Activated CD4-positive, alpha-beta memory T cell treated with anti-CD3 and anti-CD28 coated beads, Interleukin-2, amount 10 ng/mL, durations not matched to agents 7 days and 5 days (primary cell): ENCODE measurements at places on chromosomes 2 and 18. TPM values are rescaled to one million over a fixed set of nuclear protein-coding genes. Genes with fewer than 3 reads are reported as not detected.

- no peaks in the 10 kb centered on the region for H3K27me3 ChIP-seq
- DNase-seq = peak; percentile 69
- peak overlapping the region; percentile 91 for H3K4me3 ChIP-seq
- H3K27ac ChIP-seq = peak overlapping the region; percentile 89
Measured at GRCh38 chr2:240586919-240587800, 626 bp downstream of the CAPN10 start.

DNA sequence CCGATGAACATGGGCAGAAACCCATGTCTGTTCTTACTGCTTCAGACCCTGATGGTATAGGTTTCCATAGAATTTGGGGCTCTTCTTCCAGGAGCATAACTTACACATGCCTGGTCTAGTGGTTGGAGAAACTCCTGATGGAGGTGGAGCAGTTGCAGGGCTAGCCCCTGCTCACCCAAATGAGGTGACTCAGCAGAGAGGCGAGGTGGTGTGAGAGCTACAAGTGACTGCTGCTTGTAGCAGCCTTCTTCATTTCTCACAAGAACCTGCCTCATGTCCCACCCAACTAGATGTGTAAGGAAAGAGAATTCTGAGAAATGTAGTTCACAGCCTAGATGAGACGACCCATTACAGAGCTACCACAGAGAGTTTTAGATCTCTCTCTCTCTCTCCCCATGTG lies 105.3 kb downstream of the ZNF407 start:
- H3K36me3 ChIP-seq = no peaks in the 10 kb centered on the region
- H3K27me3 ChIP-seq = no peaks in the 10 kb centered on the region
- DNase-seq = no peak
- no peak overlapping the region for H3K4me3 ChIP-seq

DNA sequence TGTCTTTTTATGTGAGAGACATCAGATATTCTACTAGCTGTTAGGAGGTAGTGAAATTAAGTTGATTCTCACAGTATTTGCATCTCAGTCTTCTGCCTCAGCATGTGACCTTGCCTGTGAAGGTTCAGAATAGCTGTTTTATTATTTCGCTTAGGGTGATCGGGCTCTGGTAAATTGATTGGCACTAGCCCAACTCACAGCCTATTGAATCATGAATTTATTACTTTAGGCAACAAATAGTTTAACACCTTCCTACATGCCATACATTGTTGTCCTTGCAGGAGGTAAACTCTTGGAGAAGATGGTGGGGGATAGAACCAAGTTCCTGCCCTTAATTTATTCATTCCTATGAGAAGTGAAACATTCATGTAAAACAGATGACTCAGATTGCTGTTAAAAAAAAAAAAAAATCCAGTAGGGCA lies 101.9 kb downstream of the GPD2 start:
- H3K4me1 ChIP-seq = peaks cover 12% of the 10 kb centered on the region
- no peak overlapping the region for H3K4me3 ChIP-seq
- no peak overlapping the region for H3K27ac ChIP-seq
- DNase-seq = no peak

DNA sequence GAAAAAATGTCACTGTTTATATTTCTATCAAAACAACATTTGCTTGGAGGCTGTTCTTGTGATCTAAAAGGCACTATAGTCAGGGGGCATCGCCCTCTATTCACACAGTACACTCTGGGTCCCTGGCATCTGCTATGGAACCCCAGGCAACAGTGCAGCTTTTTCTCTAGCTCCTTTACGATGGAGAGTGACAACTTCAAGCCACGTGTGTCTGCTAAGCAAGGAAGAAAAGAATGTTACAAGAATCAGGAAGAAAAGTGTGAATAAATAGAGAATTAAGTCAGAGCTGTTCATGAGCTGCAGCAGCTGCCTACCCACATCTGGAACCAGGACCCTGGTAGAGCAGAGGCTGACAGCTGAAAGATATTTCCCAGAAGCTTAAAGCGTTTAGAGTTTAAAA lies 11.2 kb downstream of the RND3 start:
- no peaks in the 10 kb centered on the region for H3K36me3 ChIP-seq
- no peaks in the 10 kb centered on the region for H3K27me3 ChIP-seq
- no peak for DNase-seq
- no peaks in the 10 kb centered on the region for H3K4me1 ChIP-seq
- H3K27ac ChIP-seq = no peak overlapping the region

- DNase-seq = no peak
- no peak overlapping the region for H3K27ac ChIP-seq
- H3K4me3 ChIP-seq = no peak overlapping the region
- no peaks in the 10 kb centered on the region for H3K36me3 ChIP-seq
Measured at GRCh38 chr2:1306014-1306686, 107.1 kb upstream of the TPO start.

- DNase-seq = no peak
- no peaks in the 10 kb centered on the region for H3K27me3 ChIP-seq
- no peaks in the 10 kb centered on the region for H3K4me1 ChIP-seq
- no peak overlapping the region for H3K4me3 ChIP-seq
- H3K36me3 ChIP-seq = no peaks in the 10 kb centered on the region
Measured at GRCh38 chr2:3751251-3751650, 47.9 kb downstream of the DCDC2C start.

The HJURP gene
- 129 TPM for total RNA-seq

DNA sequence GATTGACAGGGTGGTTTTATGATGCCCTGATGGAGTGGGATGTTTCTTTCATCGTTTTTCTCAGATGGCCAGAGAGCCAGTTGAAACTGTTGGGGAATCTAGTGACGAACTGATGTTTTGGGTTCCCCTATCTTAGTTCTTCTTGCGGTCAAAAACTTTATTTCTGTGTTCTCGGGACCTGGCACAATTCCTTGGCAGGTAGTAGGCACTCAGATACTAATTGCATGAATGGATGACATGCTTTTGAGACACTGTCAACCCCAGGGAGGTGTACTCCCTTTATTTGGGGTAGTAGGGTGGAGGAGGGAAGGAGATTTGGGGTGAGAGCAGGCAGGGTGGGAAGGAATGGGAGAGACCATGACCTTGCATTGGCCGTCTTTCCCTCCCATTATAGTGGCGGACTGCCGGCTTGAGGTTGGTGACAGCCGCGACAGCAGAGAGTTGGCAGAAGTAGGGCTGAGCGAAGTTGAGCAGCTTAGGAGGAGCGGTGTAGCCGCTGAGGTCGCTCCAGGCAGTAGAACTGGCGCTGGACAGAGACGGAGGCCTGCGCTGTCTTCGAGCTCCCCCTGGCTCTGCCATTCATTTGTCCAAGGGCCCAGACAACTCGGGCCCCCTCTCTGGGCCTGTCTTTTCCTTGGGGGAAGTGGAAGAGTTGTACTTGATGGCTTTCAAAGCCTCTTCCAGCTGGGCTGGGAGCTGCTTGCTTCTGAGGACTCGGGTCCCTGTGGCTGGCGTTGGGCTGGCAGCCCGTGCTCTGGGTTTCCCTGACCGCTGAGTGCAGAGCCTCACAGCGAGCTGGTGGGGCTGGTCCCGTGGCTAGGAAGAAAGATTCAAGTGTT lies 2.6 kb downstream of the TET3 start:
- peaks cover 57% of the 10 kb centered on the region for H3K4me1 ChIP-seq
- peak overlapping the region; percentile 81 for H3K27ac ChIP-seq
- peaks cover 12% of the 10 kb centered on the region for H3K27me3 ChIP-seq
- peak; percentile 55 for DNase-seq
- H3K4me3 ChIP-seq = peak overlapping the region; percentile 71

DNA sequence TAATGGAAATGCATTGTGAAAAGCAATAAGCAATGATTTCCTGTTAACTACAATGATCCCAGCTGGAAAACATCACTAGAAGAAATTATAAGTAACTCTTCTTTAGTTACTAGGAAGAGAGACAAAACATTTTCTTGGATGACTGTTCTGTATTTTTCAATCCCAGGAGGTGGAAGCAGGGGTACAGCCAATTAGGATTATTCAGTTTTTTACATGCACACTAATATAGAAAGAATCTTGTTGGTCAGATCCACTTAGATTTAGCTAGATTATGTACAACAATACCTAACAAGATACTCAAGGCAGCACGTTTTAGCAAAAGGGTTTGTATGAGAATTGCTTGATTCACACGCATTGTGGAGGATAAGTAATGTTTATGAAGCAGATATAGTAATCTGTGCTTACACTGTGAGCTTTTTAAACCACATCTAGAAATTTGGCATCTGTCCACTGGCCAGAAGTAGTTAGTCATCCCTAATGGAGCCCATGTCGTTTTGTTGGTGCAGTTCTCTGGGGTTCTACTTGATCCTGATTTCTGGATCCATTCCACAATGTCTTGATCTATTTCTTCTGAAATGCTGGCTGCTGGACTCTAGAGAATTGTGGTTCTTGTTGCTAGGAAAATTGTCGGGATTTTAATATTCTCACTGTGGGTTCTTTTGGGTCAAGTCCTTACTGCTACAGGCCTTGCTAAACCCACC lies 199.7 kb downstream of the ADCYAP1 start:
- no peak for DNase-seq
- no peaks in the 10 kb centered on the region for H3K4me1 ChIP-seq
- H3K27ac ChIP-seq = no peak overlapping the region
- no peaks in the 10 kb centered on the region for H3K27me3 ChIP-seq

DNA sequence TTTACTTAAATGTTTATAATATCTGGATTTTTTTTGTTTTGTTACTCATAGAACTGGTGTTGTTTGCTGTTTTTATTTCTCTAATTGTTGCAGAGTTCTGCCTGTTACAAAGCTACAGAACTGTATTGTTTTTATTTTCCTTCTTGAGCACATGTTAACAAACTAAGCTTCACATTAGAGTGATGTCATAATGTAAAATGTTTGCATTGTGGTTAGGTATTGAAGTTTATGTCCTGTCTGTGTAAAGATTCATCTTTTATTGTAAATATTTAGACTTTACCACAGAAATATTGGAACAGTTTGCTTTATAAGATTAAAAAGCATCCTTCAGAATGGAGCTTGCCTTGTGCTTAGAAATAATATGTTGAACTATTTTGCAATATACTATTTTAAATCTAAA lies 67.7 kb downstream of the CLIP4 start:
- no peak for DNase-seq
- H3K27ac ChIP-seq = no peak overlapping the region
- H3K36me3 ChIP-seq = peaks cover 34% of the 10 kb centered on the region
- H3K27me3 ChIP-seq = no peaks in the 10 kb centered on the region
- H3K4me3 ChIP-seq = no peak overlapping the region

DNA sequence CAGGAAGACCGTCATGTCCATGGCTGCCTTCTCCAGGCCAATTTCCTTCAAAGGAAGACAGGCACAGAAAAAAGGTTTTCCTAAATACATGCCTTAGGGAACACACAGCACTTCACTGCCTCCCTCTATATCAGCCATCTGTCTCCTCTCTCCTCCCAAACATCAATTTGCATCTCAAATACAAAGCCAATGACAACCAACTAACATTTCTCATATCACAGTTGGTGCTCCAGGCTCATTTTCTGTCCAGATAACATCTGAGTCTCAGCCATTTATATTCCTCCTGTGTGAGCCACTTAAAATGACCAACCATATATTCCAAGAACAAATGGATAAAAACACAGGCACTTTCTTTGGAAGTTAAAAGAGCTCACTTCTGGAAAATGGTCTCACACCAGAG lies 62.5 kb upstream of the ACAA2 start:
- H3K4me3 ChIP-seq = no peak overlapping the region
- DNase-seq = no peak
- no peak overlapping the region for H3K27ac ChIP-seq
- H3K36me3 ChIP-seq = no peaks in the 10 kb centered on the region

- no peak overlapping the region for H3K4me3 ChIP-seq
- no peaks in the 10 kb centered on the region for H3K27me3 ChIP-seq
- no peaks in the 10 kb centered on the region for H3K36me3 ChIP-seq
- H3K27ac ChIP-seq = no peak overlapping the region
- DNase-seq = no peak
Measured at GRCh38 chr2:98751748-98752147, 20.8 kb upstream of the MGAT4A start.

DNA sequence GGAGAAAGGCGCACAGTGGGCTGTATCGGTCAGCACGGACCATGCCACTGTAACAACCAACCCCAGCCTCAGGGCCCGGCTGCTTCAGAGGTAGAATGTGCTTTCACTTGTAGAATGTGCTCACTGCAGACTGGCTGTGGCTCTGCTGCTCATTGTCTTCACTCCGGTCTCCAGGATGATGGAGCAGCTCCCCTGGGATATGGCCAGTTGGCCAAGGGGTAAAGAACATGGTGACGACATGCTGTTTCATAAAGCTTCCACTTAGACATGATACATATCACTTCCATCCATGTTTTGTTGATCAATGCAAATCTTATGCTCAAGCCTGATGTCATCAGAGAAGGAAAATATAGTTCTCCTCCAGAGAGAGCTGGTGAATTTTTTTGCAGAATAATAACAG lies 127.7 kb downstream of the SMAD2 start:
- no peak for DNase-seq
- H3K4me1 ChIP-seq = no peaks in the 10 kb centered on the region

GRCh38 chr2:191209340-191209739 lies 35.9 kb upstream of the MYO1B start:
- no peak for DNase-seq
- no peak overlapping the region for H3K4me3 ChIP-seq
- no peak overlapping the region for H3K27ac ChIP-seq

The PDCD1 gene
- 17.2 TPM for total RNA-seq

The RPRM gene
- not detected for total RNA-seq

The MEIS1 gene
- total RNA-seq = not detected

DNA sequence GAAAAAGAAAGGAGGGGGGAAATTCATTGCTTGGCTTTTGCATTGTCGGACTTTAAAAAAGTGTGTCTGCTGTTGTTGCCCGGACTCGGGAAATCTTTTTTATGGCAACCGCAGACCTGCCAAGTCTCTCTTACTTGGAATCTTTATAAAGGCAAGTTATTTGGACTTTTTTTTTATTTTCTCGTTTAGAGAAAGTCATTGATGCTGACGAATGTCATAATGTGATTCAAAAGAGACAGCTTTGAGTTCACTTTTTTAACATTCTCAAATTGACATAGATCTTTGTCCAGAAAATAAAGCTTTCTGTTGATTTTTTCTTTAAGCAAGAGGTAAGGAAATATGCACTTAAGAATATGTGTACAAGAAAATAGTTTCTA lies 651 bp upstream of the ZNF521 start:
- H3K4me1 ChIP-seq = peaks cover 15% of the 10 kb centered on the region
- H3K27me3 ChIP-seq = peaks cover 58% of the 10 kb centered on the region

The GAREM2 gene
- total RNA-seq = 3.5 TPM

DNA sequence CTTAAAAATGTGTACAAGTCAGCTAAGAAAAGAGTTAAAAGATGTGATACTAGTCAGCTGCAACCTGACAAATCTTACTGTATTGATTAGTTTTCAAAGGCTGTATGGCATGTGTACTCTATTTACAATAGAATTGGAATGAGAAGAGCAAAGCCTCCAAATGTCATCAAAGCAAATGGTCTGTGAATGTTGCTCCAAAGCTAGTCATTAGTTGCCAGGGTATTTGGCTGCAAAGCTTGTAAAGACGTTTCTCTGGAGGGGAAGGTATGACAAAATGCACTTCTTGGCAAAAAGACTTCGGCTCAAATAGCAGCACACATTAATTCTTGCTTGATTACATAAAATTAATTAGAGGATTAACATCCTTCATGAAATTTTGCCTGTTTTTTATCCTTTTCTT lies 59.3 kb downstream of the ETAA1 start:
- DNase-seq = no peak
- H3K4me1 ChIP-seq = no peaks in the 10 kb centered on the region
- no peaks in the 10 kb centered on the region for H3K36me3 ChIP-seq
- no peak overlapping the region for H3K4me3 ChIP-seq
- peaks cover 3% of the 10 kb centered on the region for H3K27me3 ChIP-seq

GRCh38 chr18:46449033-46449432 lies 208.0 kb downstream of the LOXHD1 start:
- no peak overlapping the region for H3K4me3 ChIP-seq
- H3K4me1 ChIP-seq = no peaks in the 10 kb centered on the region
- H3K27me3 ChIP-seq = peaks cover 19% of the 10 kb centered on the region
- H3K36me3 ChIP-seq = peaks cover 2% of the 10 kb centered on the region
- H3K27ac ChIP-seq = no peak overlapping the region

The CNPPD1 gene
- 72.9 TPM for total RNA-seq
